Activated T-cell treated with anti-CD3 and anti-CD28 coated beads for 24 hours (primary cell): ENCODE measurements at places on chromosomes 16 and 17.

- no peak for DNase-seq
Observed at GRCh38 chr17:4176808-4177472, 33.9 kb downstream of the CYB5D2 start.

DNA sequence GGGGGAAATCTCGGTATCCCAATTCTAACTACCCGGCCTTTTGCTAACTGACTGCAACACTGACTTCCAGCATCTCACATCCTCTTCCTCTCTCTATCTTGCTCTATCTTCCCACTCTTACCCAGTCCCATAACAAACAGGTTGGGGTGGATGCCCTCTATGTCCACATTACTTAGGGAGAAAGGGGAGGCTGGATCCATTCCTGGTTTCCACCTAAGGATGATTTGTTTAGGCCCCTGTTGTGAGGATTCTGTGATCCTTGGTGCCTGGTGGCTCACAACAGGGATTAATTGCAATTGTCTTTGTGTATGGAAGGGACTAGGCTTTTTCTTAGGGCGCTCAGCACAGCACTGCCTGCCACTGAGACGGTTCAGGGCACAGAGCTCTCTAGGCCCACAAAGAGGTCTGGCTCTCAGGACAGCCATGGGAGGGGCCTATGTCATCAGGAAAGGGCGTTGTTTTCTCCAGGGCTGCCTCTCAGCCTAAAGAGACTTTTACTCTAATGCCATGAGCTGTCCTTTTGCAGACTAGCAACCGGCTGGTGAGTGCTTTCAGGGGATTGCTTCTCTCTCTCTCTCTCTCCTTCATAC, 612.1 kb upstream of the SALL1 start:
- DNase-seq, result no peak

- DNase-seq, result no peak
Observed at GRCh38 chr16:85689285-85689949, 663 bp upstream of the GINS2 start.

GRCh38 chr16:84084570-84085270, 32.0 kb downstream of the MBTPS1 start:
- peak; percentile 60 for DNase-seq

GRCh38 chr16:15059324-15059723, 3.5 kb upstream of the NTAN1 start:
- no peak for DNase-seq

DNA sequence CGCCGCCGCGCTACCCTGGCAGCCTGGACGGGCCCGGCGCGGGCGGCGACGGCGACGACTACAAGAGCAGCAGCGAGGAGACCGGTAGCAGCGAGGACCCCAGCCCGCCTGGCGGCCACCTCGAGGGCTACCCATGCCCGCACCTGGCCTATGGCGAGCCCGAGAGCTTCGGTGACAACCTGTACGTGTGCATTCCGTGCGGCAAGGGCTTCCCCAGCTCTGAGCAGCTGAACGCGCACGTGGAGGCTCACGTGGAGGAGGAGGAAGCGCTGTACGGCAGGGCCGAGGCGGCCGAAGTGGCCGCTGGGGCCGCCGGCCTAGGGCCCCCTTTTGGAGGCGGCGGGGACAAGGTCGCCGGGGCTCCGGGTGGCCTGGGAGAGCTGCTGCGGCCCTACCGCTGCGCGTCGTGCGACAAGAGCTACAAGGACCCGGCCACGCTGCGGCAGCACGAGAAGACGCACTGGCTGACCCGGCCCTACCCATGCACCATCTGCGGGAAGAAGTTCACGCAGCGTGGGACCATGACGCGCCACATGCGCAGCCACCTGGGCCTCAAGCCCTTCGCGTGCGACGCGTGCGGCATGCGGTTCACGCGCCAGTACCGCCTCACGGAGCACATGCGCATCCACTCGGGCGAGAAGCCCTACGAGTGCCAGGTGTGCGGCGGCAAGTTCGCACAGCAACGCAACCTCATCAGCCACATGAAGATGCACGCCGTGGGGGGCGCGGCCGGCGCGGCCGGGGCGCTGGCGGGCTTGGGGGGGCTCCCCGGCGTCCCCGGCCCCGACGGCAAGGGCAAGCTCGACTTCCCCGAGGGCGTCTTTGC, 3.1 kb downstream of the HIC1 start:
- DNase-seq, result no peak

GRCh38 chr16:4937782-4938682, 1.1 kb upstream of the PPL start:
- DNase-seq, result no peak

DNA sequence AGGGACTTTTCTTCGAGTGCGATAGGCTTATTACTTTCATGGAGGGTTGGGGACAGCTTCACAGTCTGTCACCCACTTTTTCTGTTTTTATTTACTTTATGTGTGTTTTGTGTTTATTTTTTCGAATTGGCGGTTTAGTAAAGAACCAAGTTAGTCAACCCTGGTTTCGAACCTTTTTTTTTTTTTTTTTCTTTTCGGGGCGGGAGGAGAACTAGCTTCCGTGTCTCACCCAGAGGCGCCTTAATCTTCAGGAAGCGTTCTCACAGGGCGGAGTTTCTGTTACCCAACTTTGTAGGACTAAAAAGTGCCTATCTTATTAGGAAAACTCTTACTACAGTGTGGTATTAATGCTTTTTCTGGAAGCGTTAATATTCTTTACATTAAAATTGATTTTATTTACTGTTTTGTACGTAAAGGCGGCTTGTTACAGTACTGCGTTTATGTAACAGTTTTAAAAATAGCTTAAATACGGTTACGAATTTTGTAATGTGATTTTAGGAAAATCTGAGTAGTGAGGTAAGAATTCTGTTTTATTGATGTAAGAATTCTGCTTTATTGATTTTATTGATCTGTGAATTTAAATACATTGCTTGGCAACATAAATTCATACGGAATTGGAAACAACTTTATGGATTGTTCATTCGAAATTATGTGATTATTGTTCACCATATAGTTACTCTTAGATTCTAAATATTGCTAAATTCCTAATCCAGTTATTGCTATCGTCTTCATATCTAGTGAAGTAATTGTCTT, 885 bp downstream of the ZNF207 start:
- DNase-seq, result peak; percentile 27

GRCh38 chr17:62112229-62112628, 47.2 kb upstream of the MED13 start:
- no peak for DNase-seq

DNA sequence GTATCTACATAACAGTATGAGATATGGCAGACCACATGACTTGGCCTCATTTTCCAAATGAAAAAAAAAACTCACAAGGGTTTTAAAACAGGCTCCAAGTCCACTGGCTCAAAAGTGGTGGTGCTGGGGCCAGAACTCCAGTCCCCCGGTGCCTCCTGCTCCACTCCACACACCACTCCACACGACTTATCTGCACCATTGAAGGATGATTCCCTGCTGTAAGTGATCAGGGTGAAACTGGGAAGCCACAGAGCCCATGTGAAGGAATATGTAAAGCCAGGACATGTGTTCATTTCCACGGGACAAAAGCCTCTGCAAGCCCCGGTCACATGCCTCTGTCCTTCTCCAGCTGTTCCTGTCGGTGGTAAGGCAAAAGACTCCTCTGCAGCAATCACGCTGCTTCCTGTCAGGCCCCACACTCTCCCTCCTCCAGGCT, 97.2 kb downstream of the ZNF18 start:
- no peak for DNase-seq

DNA sequence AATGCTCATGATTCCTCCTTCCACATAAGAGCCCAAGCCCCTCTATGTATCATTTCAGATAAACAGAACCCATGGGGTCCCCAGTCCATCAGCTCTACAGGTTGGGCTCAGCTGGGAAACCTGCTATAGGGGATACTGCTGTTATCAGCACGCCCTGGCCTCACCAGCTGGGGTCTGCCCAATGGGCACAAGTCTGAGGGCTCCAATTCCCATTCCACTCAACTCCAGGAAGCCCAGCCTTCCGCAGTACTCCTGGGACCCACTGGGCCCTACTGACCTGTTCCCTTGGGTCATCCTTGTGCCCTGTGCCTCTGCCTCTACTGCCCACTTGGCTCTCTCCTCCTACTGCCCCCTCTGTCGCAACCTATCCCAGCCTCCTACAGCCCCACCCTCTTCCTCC, 16.2 kb upstream of the XYLT2 start:
- DNase-seq, result no peak
